Activated CD4-positive, alpha-beta memory T cell treated with anti-CD3 and anti-CD28 coated beads, Interleukin-2, amount 10 ng/mL, durations not matched to agents 7 days and 5 days (primary cell): ENCODE measurements at places on chromosomes 12 and 14.
A peak's percentile ranks its signal among the peaks of the same experiment; 100 is the strongest.

GRCh38 chr12:9198012-9198411 is 10.2 kb downstream of the PZP start:
- DNase-seq: no peak

DNA sequence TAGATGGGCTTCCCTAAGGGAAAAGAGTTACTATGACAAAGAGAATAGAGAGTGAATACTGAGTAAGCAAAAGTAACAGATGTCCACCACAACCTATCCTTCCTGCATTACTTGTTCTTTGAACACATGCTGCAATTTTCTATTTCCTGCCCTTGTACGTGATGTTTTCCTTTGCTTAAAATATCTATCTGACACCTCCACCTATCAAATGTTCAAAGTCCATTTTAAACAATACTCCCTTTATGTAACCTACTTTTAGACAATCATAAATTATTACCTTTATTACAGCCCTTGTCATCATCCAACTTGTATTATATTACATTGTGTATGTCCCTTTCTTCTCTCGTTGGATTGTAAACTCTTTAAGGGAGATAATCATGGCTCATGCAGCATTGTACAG is 147.2 kb upstream of the DYRK2 start:
- DNase-seq: no peak

- DNase-seq: no peak
Observed at GRCh38 chr12:55842681-55843429, at the start of gene MMP19. Gene MMP19, minus strand, starts transcription at chr12:55842936. Its CDS starts 106 bp downstream, at chr12:55842830.

DNA sequence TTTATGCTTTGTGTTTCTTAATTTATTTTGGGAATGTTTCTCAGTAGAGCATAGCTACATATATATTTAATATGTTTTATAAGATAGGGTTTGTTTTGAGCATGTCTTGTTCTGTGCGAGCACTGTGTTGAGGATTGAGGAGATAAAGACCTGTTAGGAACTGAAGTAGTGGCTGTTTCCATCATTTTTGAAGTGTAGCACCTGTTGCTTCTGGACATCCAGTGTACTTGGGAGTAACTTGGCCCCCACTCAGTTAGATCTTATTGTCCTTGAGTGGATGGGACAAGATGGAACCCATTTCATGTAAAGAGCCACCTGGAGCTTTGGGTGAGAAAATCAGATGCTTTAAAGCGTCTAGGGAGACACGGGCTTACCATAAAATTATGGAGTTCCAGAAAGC is 8.7 kb downstream of the PPP2R5C start:
- DNase-seq: no peak

GRCh38 chr12:74105434-74105833 is 432.2 kb upstream of the ATXN7L3B start:
- no peak for DNase-seq

DNA sequence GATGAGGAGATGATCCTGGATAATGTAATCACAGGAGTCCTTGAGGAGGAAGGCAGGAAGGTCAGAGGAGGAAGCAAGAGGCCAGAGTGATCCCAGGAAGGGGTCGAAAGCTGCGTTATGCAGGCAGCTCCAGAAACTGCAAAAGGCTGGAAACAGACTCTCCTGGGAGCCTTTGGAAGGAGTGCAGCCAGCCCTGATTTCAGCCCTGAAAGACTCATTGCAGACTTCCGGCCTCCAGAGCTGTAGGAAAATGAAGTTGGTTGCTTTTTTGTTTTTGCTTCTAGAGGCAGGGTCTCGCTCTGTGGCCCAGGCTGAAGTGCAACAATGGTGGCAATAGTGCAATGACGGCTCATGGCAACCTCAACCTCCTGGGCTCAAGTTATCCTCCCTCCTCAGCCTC is 44.6 kb upstream of the FZD10 start:
- DNase-seq: no peak

- no peak for DNase-seq
Observed at GRCh38 chr12:25764892-25765291, 193.6 kb upstream of the RASSF8 start.

GRCh38 chr12:106128585-106129328 is 10.0 kb downstream of the NUAK1 start:
- no peak for DNase-seq

DNA sequence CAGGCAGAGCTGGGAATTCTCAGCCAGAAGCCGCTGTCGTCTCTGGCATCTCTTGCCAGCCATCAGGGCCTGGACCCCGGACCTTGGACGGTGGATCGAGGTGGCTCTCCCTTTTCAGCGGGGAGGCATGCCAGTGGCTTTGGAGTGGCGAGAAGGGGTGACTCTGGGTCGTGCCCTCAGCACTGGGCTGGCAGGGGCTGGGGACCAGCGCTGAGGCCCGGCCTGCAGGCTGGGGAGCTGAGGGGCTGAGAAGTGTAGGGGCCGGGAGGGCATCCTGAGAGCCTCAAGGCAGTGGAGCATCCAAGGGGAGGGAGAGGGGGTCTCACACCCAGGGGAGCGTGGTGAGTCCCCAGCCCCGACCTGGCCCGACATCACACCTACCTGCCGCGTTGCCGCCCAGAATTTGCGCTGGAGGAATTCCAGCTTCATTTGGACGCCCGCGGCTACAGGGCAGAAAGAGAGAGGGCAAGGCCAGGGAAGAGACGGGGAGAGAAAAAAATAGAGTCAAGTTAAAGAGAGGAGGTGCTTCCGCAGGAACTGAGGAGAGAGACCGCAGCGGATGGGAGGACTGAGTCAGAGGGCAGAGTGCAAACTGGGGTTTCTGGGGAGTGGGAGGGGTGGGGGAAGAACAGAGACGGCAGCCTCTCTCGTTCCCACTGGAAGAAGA is 9.0 kb upstream of the LRTM2 start:
- DNase-seq: peak; percentile 63

GRCh38 chr12:43213608-43214007 is 338.4 kb downstream of the ADAMTS20 start:
- no peak for DNase-seq

DNA sequence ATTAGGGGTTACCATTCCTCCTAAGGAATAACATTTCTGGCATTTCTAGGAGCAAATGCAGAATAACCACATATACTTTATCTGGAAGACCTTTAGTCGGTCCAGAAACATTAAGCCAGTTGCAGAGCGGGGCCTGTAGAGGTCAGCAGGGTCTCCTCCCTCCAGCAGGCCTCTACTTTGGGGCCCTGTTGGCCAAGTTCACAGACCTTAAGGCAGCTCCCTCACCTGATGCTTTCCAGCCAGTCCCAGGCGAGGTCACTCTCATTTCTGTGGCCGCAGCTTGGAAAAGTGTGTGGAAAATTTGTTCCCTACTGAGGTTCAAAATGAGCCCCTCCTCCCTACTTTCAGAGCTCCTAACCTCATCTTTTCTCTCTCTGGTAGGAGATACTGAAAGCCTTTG is 74.1 kb downstream of the ESR2 start:
- no peak for DNase-seq

- no peak for DNase-seq
Observed at GRCh38 chr12:2008677-2009076, 4.4 kb upstream of the DCP1B start.

DNA sequence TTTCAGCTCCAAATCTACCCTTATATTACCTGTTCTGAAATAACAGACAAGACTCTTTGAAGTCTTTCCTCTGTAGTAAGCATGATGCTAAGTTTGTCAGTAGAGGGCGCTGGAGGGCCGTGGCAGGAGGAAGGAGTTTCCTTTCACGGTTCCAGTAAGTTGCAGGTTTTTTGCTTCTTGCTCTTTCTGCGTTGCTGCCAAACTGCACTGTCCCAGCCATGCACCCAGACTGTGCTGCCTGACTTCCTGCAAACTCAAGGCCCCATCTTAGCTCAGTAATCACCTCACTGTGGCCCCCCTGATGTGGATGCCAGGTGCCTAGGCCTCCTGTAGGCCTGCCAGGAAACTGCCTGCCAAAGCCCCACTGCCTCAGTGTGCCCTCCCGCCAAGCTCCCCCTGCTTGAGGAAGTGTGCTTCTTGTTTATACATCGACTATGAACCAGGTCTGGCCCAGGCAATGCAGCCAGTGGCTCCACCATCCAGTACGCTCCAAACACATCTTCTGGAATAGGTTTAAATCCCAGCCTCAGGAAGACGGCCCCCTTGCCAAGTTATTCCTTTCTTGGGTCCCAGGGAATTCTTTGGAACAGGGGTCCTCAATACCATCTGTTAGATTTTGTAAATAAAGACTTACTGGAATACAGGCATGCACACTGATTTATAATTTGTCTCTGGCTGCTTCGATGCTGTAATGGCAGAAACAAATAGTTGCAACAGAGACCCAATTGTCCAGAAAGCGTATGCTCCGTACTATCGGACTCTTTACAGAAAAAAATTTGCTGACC is 193.7 kb upstream of the LRIG3 start:
- DNase-seq: peak; percentile 62

GRCh38 chr12:52519387-52519703 is 849 bp downstream of the KRT5 start:
- peak; percentile 2 for DNase-seq
